Activated B cell treated with CpG ODN at 0.5 μM for 24 hours (primary cell): ENCODE measurements at places on chromosomes 3 and 15.

GRCh38 chr3:101072300-101072699 is 79.1 kb upstream of the ABI3BP start:
- DNase-seq = no peak

- no peak for DNase-seq
Observed at GRCh38 chr3:65158023-65158422, 470.2 kb upstream of the ADAMTS9 start.

- DNase-seq = no peak
Observed at GRCh38 chr15:87227846-87228245, 1028.7 kb downstream of the NTRK3 start.

GRCh38 chr3:56795097-56795828 is 6.5 kb downstream of the ARHGEF3 start:
- DNase-seq = no peak

- no peak for DNase-seq
Observed at GRCh38 chr3:4504340-4505261, 11.5 kb downstream of the ITPR1 start.

DNA sequence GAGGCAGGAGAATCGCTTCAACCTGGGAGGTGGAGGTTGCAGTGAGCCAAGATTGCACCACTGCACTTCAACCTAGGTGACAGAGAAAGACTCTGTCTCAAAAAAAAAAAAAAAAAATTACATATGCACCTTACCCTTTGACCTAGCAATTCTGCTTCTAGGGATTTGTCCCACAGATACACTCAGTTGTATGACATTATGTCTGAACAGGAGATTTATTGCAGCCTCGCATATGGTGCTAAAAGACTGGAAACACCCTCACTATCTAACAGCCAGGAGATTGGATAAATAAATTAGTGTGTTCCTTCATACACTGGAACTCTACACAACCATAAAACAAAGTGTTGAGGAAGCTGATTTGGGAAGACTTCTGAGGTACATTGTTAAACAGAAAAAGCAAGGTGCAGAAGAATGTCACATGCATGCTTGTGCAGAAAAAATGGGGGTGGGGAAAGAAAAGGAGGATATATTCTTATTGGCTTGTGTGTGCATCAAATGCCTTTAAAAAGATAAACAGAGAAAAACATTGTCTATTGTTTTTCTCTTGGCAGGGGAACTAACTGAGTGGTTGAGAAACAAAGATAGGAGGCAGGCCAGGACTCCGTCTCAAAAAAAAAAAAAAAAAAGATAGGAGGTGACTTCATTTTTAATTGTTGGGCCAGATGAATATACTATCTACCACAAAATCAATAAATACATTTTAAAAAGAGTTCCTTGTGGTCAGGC is 30.9 kb downstream of the PPCDC start:
- no peak for DNase-seq

GRCh38 chr3:156334841-156335545 is 214.6 kb downstream of the KCNAB1 start:
- no peak for DNase-seq

DNA sequence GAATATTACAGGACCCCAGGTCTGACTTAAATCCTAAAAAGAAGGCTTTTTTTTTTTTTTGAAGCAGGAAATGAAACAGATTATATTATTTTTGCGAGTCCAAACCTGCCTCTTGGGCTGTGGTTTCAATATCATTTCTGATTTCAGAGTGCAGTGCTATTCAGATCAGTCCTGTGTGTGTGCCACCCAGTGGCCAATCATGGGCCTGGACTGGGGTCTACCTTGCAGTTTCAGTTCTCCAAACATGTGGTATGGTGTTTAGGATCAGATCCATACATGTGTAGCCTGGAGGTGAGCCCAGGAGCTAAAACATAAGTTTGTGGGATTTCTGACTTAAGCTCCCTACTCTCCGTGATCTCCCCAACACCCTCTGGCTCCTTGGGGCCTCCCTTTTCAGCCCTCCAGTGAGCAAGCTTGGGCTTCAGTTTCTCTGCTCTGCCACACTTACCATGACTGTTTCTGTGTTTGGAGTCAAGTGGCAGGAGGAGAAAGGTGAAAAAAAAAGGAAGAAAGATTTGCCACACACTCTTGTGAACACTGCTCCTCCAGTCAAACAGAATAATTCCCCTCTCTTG is 12.1 kb upstream of the THSD4 start:
- no peak for DNase-seq

DNA sequence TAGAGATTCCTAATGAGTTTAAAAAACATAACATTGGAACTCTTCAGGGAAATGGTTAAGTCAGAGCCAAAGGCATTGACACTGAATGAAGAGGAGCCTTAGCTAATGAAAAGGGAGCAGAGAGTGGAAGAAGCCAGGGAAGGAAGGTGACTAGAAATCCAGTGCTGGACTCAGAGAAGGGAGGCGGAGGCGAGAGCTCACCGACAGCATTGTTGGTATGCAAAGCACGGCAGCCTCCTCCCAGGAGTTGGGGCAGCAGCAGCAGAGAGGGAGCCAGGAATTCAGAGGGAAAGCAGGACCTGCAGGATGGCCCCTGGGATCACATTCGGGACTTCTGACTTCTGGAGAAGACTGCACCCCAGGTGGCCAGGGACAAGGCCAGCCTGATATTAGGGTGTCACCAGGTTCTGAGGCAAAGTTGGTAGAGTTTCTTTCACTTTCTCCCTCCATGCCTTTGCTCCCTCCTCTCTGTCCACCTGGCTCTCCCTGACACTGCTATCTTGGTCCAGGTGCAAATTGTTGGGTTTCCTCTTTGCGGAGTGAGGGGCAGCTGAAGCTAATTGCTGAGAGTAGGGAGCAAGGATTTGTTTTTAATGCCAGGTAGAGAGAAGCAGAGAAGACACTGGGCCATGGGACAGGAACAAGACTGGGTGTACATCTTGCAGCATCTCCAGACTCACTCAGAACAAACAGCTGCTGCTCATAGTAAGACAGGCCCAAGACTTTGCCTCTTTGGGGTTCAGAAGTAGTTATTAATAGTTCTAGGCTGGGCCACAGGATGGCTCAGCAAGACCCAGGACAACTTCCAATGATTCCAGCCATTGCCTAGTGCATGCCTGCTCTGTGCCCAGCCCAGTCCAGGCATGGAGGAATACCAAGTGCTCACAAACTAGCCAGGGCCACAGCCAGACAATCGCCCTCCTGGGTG is 157.9 kb downstream of the TLE3 start:
- no peak for DNase-seq

DNA sequence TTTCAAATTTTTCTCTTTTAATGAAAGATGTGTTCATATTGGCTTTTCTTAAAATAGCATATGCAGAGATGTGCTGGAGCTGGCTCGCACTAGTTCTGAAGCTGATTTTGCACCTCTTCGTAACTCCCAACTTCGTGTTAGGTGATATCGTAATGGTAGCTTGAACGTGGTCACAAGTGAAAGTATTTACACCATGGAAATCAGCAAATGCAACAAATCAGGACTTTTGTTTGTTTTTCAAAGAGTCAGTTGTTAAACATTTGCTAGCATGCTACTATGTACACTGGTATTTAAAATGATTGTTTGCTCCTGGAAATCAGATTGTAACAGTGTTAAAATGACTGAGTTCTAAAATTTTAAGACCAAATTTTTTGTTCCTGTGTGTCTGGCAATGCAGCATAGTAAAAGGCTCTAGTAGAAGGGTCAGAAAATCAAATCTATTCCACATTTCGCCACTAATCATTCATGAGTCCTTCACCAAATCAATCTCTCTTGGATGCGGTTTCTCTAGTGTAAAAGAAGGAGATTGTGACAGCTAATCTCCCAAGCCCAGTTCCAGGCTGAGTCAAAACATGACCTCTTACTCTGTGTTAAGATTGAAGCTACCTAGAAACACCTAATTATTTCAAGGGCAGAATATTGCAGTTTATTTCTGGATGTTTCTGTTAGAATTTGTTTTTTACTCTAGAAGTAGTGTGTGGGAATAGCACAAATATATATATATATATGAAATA is 34.3 kb upstream of the CMC1 start:
- DNase-seq = no peak

DNA sequence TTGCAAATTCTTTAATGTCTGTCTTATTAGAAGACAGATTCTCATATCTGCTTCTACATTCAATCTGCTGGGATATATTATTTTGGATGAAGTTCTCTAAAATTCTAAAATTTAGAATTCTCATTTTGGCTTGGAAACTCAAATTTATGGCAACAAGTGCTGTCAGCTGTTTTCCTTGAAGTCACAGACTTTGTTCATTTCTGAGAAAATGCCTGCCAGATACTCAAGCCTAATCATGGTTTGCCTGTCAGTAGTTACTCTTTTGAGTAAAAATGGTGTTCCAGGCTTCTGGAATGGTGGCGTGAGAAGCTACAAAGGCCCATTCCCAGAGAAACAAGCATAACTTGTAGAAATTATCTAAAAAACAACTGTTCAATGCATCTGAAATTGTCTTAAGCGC is 115.8 kb downstream of the CTNNB1 start:
- no peak for DNase-seq

- DNase-seq = no peak
Observed at GRCh38 chr3:143429628-143430514, 310.3 kb downstream of the CHST2 start.

DNA sequence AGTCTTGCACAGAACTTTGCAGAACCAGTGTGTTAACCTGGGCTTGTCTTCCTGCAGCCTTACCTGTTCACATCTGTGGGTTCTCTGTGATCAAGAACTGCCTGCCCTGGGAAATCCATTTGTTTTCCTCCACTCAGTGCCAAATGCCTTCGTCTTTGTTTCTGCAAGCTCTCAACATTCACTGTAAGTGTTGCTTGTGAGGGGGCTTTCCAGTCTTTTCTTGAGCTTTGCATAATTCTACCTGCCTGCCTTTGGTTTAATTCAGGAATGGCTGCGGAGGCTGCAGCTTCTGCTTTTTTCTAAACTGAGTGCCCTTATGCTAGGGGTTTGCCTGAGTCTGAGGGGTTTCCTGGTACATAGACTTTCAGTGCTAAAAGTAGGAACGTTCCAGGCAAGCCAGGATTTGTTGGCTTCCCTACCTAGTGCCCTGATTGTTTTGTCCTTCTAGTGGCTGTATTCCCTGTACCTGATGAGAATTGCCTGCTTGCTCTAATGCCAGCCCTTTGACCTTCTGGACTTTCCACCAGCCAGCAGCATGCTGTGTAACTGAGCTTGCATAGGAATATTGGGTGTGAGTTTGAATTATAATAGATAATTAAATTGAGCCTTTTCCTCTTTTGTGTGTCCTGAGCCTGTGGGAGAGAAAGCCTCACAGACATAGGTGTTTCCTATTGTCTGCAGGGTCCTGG is 96.6 kb upstream of the CLSTN2 start:
- DNase-seq = no peak

GRCh38 chr3:141000686-141001085 is 50.5 kb upstream of the SPSB4 start:
- no peak for DNase-seq

DNA sequence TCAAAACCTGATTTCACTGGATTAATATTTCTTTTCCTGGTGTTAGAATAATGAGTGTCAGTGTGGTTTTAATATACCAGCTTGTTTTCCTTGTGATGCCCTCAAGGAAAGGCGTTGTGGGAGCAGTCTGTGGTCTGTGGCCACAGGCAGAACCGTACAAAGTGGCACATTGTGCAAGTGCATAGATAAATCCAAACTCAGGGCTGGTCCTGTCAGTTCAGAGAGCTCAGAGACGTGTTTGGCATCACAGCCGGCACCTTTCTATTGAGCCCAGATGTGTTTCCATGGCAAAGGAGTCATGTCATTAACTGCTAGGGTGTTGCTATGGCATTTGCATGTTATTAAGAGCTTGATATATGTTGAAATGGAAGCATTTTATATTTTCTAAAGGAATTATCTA is 289.9 kb upstream of the RASGRP1 start:
- DNase-seq = no peak

- no peak for DNase-seq
Observed at GRCh38 chr3:114427285-114428043, 133.6 kb downstream of the TIGIT start.

DNA sequence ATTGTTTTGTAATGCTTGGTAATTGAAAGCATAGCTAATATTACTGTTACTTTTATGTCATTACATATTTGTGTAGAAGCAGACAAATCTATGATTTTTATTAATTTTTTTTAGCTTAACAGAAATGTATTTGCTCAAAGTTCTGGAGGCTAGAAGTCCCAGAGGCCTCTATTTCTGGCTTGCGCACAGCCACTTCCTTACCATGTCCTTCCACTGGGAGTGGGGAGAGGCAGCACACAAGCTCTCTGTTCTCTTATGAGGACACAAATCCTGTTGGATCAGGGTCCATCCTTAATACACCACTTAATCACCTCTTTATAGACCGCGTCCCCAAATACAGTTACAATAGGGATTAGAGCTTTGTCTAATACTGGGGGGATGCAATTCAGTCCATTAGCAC is 1061.4 kb downstream of the OTOL1 start:
- no peak for DNase-seq

DNA sequence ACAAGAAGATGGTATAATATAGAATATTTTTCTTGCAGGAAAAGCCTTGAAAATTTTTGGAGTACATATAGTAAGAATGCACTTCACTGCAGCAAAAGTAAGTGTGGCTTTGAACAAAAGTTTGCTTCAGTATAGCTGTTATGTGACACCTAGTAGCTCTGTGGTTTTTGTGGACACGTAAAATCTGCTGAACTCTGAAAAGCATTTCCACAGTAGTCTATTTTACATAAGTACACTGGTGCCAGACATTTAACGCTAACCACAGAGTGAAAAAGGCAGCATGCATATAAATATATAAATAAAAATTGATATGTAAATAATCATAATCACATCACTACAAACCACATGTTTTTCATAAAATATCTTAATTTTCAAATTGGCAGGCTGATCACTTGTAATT is 39.8 kb downstream of the CGGBP1 start:
- no peak for DNase-seq

DNA sequence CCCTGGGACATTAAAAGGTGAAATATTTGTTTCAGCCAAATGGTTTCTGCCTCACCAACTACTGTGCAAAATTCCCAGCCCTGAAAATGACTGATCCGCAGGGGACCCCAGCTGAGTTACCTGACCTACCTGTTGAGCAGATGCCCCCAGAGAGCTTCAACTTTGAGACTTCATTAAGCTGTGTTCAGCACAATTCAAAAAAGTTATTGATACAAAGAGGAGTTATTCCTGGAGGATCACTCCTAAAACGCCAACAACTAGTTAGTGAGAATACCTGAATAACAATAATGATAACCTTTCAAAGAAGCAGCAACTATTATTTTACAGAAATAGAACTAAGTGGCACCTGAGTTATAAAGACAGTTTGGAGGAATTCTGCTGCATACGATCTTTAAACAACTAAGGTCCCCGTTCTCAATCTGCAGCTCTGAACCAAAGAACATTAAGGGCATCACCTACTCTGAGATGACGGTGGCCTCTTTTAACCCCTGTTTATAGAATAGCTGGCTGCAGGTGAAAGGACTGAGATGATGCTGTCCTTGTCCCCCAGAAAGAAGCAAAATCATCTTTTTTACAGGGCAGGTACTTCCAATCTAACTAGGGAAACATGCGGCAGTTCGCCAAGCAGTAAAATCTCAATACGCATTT is 659 bp downstream of the GADL1 start:
- DNase-seq = no peak

DNA sequence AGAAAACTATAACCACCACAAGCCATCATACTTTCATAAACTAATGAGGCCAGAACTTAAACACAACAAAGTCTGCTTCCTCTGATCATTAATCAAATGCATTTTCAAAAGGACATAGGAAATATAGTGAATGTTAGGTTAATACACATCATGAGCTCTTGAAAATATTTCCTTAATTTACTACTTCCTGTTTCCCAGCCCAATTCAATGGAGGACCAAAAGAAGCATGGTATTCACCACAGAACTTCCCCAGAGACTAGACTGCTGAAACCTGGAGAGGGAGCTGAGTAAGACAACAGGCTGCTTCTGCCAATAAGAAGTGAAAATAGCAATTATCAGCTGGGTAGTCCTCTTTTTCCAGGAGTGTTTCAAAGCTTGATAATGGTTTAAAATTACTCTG is 250.3 kb downstream of the ULK4 start:
- no peak for DNase-seq
